ENCODE measurements at places on chromosomes 11 and 22. TPM values are rescaled to one million over a fixed set of nuclear protein-coding genes. Genes with fewer than 3 reads are reported as not detected.
A peak's percentile ranks its signal among the peaks of the same experiment; 100 is the strongest.

- no peaks in the 10 kb centered on the region for H3K36me3 ChIP-seq
- no peaks in the 10 kb centered on the region for H3K4me1 ChIP-seq
- H3K27ac ChIP-seq: no peak overlapping the region
- no peaks in the 10 kb centered on the region for H3K27me3 ChIP-seq
Observed at GRCh38 chr11:18958221-18958910, 19.2 kb upstream of the MRGPRX1 start.

The H19 gene
- 211 TPM for total RNA-seq

GRCh38 chr11:17473071-17473744, 3.4 kb downstream of the ABCC8 start:
- H3K4me3 ChIP-seq: no peak overlapping the region
- peaks cover 44% of the 10 kb centered on the region for H3K27me3 ChIP-seq
- H3K4me1 ChIP-seq: peaks cover 12% of the 10 kb centered on the region
- H3K36me3 ChIP-seq: no peaks in the 10 kb centered on the region
- no peak overlapping the region for H3K27ac ChIP-seq

- H3K36me3 ChIP-seq: no peaks in the 10 kb centered on the region
- no peak for DNase-seq
- no peaks in the 10 kb centered on the region for H3K4me1 ChIP-seq
- no peak overlapping the region for H3K4me3 ChIP-seq
Observed at GRCh38 chr11:18452927-18453326, 2.7 kb upstream of the LDHAL6A start.

- H3K4me1 ChIP-seq: peaks cover 18% of the 10 kb centered on the region
- no peaks in the 10 kb centered on the region for H3K27me3 ChIP-seq
- no peak for DNase-seq
- H3K4me3 ChIP-seq: no peak overlapping the region
Observed at GRCh38 chr11:122717264-122717867, 61.8 kb downstream of the UBASH3B start.

DNA sequence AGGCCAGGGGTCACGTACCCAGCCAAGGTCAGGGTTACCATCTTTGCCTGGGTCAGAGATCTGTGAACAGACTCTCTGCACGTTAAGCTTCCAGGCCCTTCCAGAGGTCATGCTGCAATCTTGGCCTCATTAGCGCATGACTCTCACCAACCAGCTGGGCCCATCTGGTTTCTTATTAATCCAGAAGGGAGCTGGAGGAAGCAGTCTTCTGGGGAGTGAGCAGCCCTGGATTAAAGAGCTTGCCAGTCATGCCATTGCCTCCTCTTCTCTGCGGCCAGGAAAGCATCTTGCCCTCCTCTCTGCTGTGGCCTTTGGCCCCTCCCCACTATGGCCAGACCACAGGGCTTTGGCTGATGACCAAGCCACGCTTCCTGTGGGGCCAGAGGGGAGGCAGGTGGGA, 57.4 kb downstream of the CHST1 start:
- H3K27ac ChIP-seq: no peak overlapping the region
- peak; percentile 71 for DNase-seq
- H3K27me3 ChIP-seq: peaks cover 9% of the 10 kb centered on the region

The XNDC1N gene
- total RNA-seq: 6.3 TPM
